ENCODE measurements at places on chromosomes 5 and 9. TPM values are rescaled to one million over a fixed set of nuclear protein-coding genes. Genes with fewer than 3 reads are reported as not detected.

Gene OTP
- not detected for total RNA-seq

Gene MARCOL
- not detected for total RNA-seq

Gene IL13
- not detected for total RNA-seq

Gene HRCT1
- not detected for total RNA-seq

Gene TLR4
- total RNA-seq, result 0.17 TPM

Gene GARIN3
- total RNA-seq, result not detected

Gene ARID3C
- total RNA-seq, result not detected

Gene TMEM245
- total RNA-seq, result 22.8 TPM

Gene CDH18
- total RNA-seq, result not detected

Gene SLC24A2
- not detected for total RNA-seq

Gene UBAP1
- 73.2 TPM for total RNA-seq

Gene SMIM33
- not detected for total RNA-seq

Gene GARNL3
- 0.49 TPM for total RNA-seq

Gene PCDHB7
- not detected for total RNA-seq

Gene HTR1A
- not detected for total RNA-seq

Gene CCNJL
- not detected for total RNA-seq

Gene MBLAC2
- 2.8 TPM for total RNA-seq

Gene SLC4A9
- not detected for total RNA-seq

Gene PAX5
- total RNA-seq, result 1.9 TPM

Gene PCDHB8
- total RNA-seq, result not detected

Gene COL15A1
- total RNA-seq, result not detected

Gene SLCO4C1
- 0.19 TPM for total RNA-seq

Gene ECSCR
- total RNA-seq, result not detected

Gene IFNK
- total RNA-seq, result not detected

Gene KLHL3
- total RNA-seq, result 17.4 TPM

Gene ARAP3
- total RNA-seq, result 0.73 TPM

Gene PARP8
- total RNA-seq, result 192 TPM

Gene PTGES
- total RNA-seq, result 0.22 TPM

Gene IL9
- total RNA-seq, result not detected

Gene PDZD2
- total RNA-seq, result 0.81 TPM

Gene PDCD1LG2
- total RNA-seq, result not detected

Gene DPYSL3
- total RNA-seq, result not detected

Gene CRB2
- total RNA-seq, result not detected

Gene ENC1
- 51.1 TPM for total RNA-seq

Gene CA9
- total RNA-seq, result not detected

Gene CARD9
- 0.31 TPM for total RNA-seq

Gene OR13C3
- not detected for total RNA-seq

Gene PCDHGA4
- not detected for total RNA-seq

Gene APBA1
- 0.08 TPM for total RNA-seq

Gene WWC1
- total RNA-seq, result not detected

Gene SLC6A18
- total RNA-seq, result not detected

Gene IL33
- not detected for total RNA-seq

Gene DEPDC1B
- 0.36 TPM for total RNA-seq

Gene KIF12
- total RNA-seq, result not detected

Gene C5orf58
- total RNA-seq, result not detected

Gene PCDHA6
- not detected for total RNA-seq

Gene GLRA1
- total RNA-seq, result not detected

Gene SARDH
- 10.2 TPM for total RNA-seq

Gene MRPS30
- total RNA-seq, result 52.4 TPM

Gene PKD2L2
- not detected for total RNA-seq

Gene ACSL6
- total RNA-seq, result 14.3 TPM

Gene GNA14
- not detected for total RNA-seq
